ENCODE measurements at places on chromosomes 1 and 21. TPM values are rescaled to one million over a fixed set of nuclear protein-coding genes. Genes with fewer than 3 reads are reported as not detected.

Gene SPRR3
- not detected for total RNA-seq

Gene PTPRU
- total RNA-seq: 2.4 TPM

Gene PRAMEF8
- total RNA-seq: not detected

Gene TRIM17
- total RNA-seq: not detected

Gene ITGB2
- total RNA-seq: 33.1 TPM

Gene ATP6V1G3
- not detected for total RNA-seq

Gene MROH9
- not detected for total RNA-seq

Gene MTMR11
- total RNA-seq: 247 TPM

Gene GGPS1
- 30.9 TPM for total RNA-seq

Gene CELA3B
- 2.0 TPM for total RNA-seq

Gene CD1E
- 0.28 TPM for total RNA-seq

Gene G0S2
- total RNA-seq: 5.9 TPM

Gene PRR9
- total RNA-seq: not detected

Gene GSTM1
- total RNA-seq: not detected

Gene ADAM30
- total RNA-seq: not detected

Gene SMPDL3B
- total RNA-seq: 62.4 TPM

Gene ZFYVE9
- total RNA-seq: 20.2 TPM

Gene MAEL
- not detected for total RNA-seq

Gene TRNP1
- total RNA-seq: 1.3 TPM

Gene C1orf115
- total RNA-seq: 91.6 TPM

Gene HAX1
- 60.2 TPM for total RNA-seq

Gene KLHDC9
- total RNA-seq: 10.1 TPM

Gene FMO4
- 6.7 TPM for total RNA-seq

Gene RSPH1
- total RNA-seq: 3.3 TPM

Gene RNU1-4
- total RNA-seq: 3,977 TPM

Gene LRRC7
- total RNA-seq: 1.0 TPM

Gene CLCA4
- total RNA-seq: 1,664 TPM

Gene TRMT1L
- total RNA-seq: 16.2 TPM

Gene AMY1A
- total RNA-seq: not detected

Gene ZYG11A
- total RNA-seq: 0.12 TPM

Gene COL6A2
- 193 TPM for total RNA-seq

Gene MECR
- total RNA-seq: 14.3 TPM

Gene RHOU
- total RNA-seq: 52.0 TPM

Gene CD55
- 44.0 TPM for total RNA-seq

Gene COL16A1
- 23.3 TPM for total RNA-seq

Gene ANP32E
- 10.5 TPM for total RNA-seq

Gene CASZ1
- 63.8 TPM for total RNA-seq

Gene RBM34
- total RNA-seq: 50.8 TPM

Gene FAM229A
- total RNA-seq: 7.9 TPM

Gene LMX1A
- 0.73 TPM for total RNA-seq

Gene C4BPA
- 3.4 TPM for total RNA-seq

Gene FCRL4
- total RNA-seq: 0.28 TPM

Gene OPTC
- total RNA-seq: not detected

Gene ZNF593OS
- not detected for total RNA-seq

Gene PLA2G5
- total RNA-seq: 0.58 TPM

Gene LENEP
- not detected for total RNA-seq

Gene OR2T33
- total RNA-seq: not detected

Gene DMRTB1
- total RNA-seq: not detected

Gene TMEM51
- 23.4 TPM for total RNA-seq

Gene SPATA45
- total RNA-seq: not detected

Gene CDK18
- 32.6 TPM for total RNA-seq
